ENCODE measurements at places on chromosomes 2 and 18.

- DNase-seq = no peak
Measured at GRCh38 chr2:20429528-20429927, 17.3 kb upstream of the RHOB start.

GRCh38 chr2:171711351-171711750 lies 24.1 kb downstream of the DYNC1I2 start:
- DNase-seq = no peak

DNA sequence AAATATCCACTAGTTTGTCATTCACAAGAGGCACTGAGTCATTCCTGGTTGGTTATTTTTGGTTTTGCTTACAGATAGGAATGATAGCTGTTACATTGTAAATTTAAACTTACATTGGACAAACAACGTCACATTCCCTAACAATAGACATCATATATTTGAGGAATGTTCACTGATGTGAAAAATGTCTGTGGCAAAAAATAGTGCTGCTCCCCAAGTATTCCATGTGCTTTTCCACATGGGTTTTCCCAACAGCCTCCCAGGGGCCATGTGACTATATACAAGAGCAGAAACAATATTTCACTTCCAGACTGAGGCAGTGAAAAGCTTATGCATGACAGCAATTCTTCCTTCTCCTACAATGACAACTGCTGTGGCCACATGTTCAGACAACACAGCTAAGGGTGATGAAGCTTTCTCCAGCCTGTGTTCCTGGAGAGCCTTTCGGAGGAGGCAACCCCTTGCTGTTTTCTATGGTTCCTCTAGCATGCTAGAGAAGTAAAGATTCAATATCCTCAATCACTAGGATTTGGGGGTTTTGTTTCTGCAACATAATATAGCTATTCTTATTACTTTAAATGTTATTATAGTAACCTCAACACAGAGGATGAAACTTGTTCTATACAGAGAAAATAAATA lies 202.7 kb downstream of the PTH2R start:
- no peak for DNase-seq

DNA sequence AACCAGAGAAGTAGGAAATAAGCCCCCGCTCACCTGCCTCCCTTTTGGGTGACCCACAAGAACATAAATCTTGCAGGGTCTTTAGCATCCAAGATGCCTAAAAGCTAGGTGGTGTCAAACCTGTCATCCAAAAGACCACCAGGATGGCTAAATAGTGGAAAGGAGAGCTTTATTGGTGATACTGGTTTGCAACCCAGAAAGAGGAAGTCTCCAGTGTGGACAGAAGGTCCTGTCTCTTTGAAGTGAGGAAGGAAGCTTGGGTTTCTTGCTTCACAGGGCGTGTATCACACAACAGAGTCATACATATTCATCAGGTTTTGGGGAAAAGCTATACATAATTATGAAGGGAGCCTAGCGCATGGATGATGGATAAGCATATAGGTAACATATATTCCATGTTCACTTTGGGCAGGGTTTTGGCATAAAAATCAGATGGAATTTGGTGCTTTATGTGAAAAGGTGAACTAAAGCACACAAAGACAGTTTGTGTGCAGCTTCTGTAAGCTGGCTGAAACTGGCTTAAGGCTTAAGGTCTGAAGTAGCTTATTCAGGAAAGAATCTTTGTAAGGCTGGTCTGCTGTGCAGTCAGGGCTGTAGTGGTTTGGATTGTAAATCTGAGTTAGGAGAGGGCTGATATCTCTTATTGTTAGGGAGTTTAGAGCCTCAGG lies 102.2 kb upstream of the MSH2 start:
- DNase-seq = no peak

GRCh38 chr2:135557530-135557929 lies 26.2 kb downstream of the R3HDM1 start:
- no peak for DNase-seq

GRCh38 chr18:8386669-8387380 lies 222.4 kb upstream of the RAB12 start:
- DNase-seq = no peak

- no peak for DNase-seq
Measured at GRCh38 chr18:47870605-47871004, 59.9 kb downstream of the SMAD2 start.

DNA sequence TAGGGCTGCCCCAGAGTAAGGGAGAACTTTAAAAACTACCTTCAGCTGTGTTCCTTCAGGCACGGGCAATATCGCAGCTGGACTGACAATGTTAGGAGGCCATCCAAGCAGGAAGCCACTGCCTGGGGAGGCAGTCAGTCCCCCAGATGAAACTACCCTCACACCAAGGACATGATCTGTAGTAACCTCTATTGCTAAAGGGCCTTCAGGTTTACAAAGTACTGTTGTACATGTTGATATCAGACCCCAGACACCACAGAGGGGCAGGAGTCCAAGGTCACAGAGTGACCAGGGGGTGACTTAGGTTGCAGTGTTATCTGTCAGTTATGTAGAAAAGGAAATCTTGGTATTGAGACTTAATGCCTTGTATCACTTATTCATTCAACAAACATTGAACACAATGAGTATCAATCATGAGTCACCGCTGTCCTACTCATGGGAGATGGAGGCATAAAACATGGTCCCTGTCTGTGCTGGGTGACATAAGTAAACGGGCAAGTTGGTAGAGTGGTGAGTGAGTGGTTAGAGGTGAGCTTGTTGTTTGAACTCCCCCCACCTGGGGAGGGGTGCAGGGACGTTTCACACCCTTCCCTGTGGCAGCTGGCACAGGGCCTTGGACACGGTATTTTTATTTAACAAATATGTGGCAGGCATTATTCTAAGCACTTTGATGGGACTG lies 7.1 kb downstream of the CABLES1 start:
- DNase-seq = no peak

DNA sequence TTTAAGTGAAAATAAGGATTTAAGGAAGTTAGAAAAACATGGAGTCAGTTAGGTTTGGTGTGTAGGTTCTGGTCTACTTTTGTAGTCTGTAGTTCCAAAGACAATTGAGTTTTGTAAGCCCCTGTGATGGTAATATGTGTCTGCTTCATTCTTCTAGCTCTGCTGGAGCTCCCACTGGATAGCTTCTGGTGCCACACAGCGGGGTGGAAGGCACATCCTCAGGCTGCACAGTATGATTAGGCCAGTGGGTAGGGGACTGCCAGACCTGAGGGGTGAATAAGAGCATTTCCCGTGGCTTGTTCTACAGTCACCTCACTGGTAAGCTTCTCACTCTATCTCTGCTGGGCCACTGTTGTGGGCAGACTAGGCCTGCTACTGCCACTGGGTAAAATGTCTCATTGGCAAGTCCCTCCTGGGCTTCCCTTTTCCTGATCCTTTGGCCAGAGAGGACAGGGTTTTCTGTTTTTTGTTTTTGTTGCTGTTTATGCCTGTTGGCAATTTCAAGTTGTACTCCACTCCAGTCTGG lies 44.5 kb downstream of the TMEM131 start:
- DNase-seq = no peak

DNA sequence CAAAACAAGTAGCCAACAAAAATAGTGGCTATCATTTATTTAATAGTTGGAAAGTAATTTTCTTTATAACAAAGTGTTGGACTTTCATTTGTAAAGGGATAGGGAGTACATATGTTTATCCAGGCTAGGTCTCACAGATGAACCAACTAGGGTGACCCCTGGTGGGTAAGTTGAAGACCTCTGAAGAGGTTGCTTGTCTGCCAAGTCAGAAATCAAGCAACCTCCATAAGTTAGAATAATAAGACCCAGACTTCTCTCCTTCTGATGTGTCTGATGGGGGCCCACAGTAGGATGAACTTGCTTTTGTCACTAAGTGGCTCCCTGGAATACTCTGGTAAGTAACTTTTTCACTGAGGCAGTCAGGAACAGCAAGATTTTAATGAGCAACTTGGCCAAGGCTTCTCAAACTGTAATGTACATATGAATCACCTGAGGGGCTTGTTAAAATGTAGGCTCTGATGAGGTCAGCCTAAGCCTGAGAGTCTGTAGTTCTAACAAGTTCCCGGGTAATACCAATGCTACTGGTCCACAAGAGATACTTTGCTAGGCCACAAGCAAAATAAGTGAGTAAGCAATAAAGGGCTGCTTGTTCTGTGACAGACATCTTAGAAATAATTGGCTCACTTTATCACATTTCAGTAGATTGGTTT lies 319.6 kb downstream of the PIK3C3 start:
- DNase-seq = no peak

DNA sequence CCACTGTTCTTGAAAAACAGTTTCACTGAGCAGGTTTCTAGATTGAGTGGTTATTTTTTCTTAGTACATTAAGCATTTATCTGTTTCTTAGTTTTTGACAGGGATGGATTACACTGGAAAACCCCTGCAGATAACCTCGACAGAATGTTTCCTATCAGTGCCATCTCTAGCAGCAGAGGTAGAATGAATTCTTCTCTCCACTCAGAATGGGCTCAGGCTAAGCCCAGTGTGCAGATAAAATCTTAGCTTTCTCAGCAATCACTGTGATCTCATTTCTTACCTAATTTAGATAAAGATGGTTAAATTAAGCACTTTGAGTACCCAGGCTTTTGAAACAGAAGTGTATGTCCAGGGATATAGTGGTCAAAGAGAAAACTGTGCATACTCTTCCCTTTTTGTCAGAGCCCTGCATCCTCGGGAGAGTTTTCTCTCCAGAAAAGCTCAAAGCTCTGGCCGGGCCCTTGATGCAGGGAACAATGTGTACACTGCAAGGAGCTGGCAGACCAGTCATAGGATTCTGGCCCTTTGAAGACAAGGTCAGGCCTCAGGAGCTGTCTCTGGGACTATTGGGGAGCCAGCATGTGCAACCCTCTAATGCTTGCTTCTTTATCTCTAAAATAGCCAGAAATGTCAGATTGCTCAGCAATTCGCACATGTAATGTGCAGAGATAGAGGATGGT lies 10.6 kb upstream of the AKAIN1 start:
- DNase-seq = no peak

DNA sequence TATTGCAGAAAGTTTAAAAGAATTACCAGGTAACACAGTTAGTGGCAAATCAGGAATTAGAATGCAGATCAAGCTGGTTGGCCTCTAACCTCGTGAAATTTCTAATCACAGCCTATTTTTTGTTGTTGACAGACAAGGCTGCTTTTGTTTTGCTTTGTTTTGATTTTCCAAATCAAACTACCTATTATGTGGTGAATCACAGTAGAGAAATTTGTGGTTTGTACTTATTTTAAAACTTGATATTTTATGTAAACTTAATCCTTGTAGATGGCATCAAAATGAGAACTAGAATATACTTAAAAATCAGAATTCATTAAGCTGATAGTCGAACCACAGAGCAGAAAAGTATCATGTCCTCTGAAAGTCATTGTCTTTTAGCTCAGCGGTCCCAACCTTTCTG lies 258.1 kb downstream of the CTNNA2 start:
- no peak for DNase-seq

DNA sequence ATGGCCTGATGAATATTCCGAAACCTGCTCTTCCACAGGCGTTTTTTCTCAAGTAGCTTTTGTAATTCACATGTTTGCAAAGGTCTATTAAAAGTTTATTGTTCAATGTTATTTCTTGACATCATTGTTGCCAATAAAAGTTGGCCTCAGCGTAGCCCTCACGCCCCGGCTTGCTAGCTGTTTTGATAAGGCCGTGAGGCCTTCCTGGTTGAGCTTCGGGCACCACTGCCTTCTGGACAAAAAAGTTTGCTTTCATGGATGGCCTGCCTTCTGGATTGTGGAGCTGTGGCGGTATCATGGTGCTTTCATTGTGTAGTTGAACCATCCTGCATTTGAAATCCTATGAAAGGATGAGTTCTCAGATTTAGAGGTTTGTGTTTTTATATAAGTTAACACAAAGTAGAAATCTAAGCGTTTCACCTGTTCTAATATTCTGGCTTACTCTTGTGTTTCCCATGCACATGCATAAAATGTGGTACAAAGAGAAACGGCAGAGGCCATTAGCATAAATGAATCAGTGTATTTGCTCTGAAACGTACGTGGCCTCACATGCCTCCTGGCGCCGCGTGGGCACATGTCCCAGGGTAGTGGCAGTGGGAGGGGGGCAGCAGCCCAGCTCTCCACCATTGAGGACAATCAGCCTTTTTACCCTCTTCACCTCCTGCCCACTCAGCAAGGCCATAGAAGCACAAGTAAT lies 134.5 kb downstream of the NCK2 start:
- no peak for DNase-seq

GRCh38 chr18:34880403-34880802 lies 160.8 kb upstream of the MAPRE2 start:
- no peak for DNase-seq

DNA sequence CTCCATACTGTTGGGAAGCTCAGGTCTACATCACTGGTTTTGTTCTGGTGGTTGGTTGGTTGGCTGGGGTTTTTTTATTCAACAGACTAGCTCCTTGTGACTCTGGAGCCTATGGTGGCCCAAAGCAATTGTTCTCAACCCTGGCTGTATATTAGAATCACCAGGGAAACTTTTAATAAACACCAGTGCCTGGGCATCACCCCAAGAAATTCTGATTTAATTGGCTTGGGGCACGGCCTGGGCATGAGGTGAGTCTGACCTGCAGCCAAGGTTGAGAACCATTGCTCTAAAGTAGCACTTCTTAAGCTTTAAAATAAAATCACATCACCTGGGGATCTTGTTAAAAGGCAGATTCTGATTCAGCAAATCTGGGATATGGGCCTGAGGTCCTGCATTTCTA lies 184.1 kb downstream of the C1D start:
- DNase-seq = no peak

DNA sequence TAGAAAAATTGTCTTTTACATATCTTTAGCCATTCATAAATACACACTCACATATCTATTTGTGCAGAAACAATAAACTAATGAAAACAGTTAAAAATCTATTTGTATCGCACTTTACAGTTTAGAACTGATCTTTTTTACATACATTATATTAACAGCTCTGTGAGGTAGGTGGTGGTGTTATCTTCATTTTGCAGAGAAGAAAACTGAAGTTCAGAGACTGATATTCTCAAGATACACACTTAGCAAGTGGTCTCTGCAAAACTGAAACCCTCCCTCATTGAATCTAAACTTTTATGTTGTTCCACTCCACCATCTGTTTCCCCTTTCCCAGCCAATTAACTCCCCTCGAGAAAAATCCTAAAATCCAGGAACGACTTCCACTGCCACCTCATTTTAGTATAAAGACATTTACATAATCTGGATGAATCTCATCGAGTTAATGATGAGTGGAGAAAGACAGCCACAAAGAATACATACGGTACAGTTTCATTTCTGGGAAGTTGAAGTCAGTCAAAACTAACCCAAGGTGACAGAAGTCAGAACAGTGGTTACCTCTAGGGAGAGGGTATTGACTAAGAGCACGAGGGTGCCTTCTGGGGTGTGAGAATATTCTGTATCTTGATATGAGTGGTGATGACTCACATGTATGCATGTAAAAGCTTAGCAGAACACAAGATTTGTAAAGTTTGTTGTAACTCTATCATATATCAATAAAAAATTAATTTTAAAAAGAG lies 524.2 kb upstream of the TCF4 start:
- no peak for DNase-seq
